ENCODE measurements at places on chromosomes 7 and 10.

- DNase-seq = no peak
These were observed 50.2 kb upstream of the AKR1E2 start for GRCh38 chr10:4775808-4776207.

- DNase-seq = no peak
These were observed 928.7 kb downstream of the IPMK start for GRCh38 chr10:57338823-57339558.

GRCh38 chr7:153396475-153396874 is 636.9 kb downstream of the ACTR3B start:
- DNase-seq = no peak

DNA sequence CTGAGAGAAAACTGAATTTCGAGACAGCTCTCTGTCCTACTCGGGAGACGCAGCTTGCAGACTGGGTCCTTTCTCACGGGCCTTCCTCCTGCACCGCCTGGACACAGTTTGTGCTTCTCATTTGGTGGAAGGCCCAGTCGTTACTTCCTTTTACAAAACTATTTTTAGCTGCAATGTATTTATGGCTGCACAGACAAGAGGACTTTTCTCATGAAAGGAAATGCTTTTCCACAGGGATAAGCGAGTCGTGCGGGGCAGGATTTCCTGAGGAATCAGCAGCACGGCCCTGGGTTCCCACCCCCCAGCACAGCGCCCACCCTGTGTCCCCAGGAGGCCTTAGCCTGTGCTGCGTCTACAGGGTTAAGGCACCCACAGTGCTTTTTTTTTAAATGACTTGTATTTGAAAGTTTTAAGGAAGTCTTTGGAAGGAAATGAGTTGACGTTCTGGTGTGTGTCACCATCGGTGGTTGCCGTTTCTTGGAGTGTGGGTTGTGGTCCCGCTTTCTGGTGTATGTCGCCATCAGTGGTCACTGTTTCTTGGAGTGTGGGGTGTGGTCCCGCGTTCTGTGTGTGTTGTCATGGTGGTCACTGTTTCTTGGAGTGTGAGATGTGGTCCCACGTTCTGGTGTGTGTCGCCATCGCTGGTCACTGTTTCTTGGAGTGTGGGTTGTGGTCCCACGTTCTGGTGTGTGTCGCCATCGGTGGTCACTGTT is 50.9 kb downstream of the INPP5A start:
- peak; percentile 86 for DNase-seq

- DNase-seq = no peak
These were observed 165.5 kb downstream of the FAM107B start for GRCh38 chr10:14609178-14609577.

DNA sequence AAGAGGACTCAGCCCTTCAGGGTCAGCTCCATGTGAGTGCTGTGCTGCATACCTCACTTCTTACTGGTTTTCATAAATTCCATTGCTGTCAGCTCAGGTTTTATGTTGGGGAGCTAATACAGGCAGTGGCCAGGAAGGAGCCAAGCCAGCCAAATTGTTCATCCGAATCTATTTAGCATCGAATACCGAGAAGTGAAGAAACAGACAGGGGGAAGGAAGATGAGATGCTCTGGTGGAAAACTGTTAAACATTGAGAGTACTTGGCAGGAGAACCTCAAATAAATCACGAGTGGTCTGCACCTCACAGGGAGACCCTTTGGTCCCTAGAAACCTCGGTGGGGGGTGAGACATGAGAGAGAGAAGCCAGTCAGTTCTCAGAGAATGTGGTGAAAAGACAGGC is 196.0 kb upstream of the TMEM72 start:
- DNase-seq = no peak

Data from bone marrow (tissue), 2 donors.